ENCODE measurements at places on chromosomes 7 and 10.

DNA sequence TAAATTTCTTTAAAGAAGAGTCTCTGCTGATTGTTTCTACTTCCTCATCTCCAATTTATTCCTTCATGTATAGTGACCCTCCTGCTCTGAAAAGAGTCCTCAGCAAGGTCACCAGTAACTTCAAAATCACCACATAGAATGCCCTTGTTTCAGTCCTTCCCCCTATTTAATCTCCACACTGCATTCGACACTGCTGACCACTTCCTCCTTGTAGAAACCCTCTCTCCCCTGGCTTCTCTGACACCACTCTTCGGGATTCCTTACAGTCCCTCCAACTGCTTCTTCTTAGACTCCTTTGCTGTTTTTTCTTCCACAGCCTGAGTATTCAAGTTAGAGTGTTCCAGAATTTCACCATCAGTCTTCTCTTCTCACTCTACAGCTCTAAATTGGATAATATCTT, 89.5 kb downstream of the VPS41 start:
- no peak for DNase-seq

DNA sequence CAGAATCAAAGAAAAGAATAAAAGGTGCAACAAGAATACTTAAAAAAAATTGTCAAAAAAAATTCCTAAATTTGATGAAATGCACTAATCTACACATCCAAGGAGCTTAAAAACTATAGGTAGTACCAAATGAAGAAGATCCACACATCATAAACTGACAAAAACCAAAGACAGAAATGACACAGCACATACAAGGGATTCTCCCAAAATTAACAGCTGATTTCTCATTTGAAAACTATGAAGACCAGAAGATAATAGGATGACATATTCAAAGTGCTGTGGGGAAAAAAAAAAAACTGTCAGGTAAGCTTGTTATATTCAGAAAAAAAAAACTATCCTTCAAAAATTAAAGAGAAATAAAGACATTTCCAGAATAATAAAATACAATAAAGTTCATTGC, 618.2 kb downstream of the TNS3 start:
- no peak for DNase-seq

- no peak for DNase-seq
These were observed 41.1 kb upstream of the FAM133B start for GRCh38 chr7:92631067-92631849.

GRCh38 chr10:123157210-123157609, 3.0 kb downstream of the BUB3 start:
- no peak for DNase-seq

GRCh38 chr10:6619660-6620059, 39.6 kb upstream of the PRKCQ start:
- DNase-seq, result no peak

- DNase-seq, result no peak
These were observed 15.6 kb upstream of the SH3PXD2A start for GRCh38 chr10:103871006-103871405.

GRCh38 chr7:111384065-111384891, 178.0 kb downstream of the IMMP2L start:
- DNase-seq, result no peak

DNA sequence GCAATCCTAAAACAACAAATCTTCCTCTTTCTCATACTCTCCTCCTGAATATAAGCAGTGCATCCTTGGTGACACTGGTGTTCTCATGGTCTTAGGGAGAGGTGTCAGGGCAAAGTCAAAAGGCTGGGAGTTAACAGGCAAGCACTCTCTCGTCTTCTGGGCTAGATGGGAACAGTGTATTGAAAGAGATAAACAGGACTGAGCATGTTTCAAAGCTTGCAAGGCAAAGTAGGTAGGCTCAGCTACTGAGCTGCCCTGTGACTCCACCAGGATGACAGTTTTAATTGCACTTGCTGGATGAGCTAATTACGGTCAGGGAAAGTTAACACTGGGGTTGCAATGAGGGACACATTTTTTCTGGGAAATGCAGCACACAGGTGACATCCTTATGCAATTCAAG, 554.9 kb upstream of the NRP1 start:
- no peak for DNase-seq

- no peak for DNase-seq
These were observed 54.0 kb downstream of the SHOC2 start for GRCh38 chr10:110973400-110973799.

DNA sequence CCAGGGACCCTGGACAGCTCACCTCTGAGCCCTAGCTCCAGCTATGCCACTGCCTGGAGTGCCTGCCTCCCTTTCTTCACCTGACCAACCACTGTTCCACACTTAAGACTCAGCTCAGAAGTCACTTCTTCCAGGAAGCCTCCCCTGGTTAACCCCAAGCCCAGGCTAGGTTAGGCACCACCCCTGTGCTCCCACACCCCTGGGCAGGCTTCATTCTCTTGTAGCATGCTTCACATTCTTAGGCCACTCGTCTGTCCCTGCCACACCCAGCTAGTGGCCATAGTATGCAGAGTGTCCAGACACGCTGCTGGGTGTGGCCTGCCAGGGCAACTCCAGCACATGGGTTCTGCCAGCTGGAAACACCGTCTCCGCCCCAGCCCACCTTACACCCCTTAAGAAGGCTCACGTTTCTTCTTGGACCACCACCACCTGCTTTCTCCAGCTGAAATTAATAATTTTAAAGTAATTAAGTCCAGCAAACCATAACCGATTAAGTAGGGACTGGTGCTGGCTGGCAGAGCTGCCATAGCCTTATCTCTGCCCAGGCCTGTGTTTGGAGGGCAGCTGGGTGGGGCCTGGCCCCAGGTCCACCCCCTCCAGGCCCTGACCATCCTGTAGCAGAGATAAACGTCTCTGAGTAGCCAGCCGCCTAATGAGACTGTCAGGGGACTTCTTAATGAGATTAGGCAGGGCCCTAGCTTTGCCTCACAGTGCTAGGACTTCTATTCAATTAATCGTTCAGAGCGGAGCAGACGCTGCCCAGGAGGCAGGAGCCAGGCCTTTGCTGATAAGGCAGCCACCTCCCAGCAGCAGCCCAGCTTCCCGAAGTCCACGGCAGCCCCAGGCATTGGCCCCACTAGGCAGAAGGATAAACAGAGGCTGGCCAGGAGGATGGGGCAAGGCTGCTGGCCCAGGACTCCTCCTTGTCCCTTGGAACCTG, 20.5 kb downstream of the GRID1 start:
- DNase-seq, result no peak

DNA sequence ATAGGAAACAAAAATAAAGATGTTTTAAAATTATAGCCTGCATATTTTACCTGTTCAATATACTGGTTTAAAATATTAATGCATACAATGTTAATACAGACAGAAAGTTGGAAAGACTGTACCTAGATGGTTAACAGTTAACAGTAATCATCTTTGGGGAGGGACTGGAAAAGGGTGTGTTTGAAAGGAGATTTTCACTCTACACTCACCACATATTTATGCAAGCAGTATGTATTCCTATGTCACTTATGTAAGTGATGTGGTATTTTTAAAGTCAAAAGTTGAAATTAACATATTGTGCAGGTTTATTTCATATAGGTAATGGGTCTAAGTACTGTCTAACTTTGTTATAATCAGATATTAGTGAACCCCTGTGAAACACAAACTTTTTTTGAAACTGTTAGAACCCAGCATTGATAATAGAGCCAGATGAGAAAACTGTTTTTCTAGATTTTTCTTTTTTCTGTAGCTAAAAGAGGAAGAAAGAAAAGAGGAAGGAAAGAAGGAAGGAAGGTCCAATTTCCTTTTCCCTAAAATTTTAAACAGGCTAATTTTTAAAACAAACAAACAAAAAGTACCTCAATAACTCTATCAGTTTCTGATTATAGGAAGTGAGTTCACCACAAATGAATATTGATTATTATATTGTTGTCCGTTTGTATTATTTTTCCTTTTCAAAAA, 9.0 kb upstream of the STARD3NL start:
- DNase-seq, result no peak

GRCh38 chr7:8751557-8752231, 318.3 kb downstream of the NXPH1 start:
- DNase-seq, result no peak

DNA sequence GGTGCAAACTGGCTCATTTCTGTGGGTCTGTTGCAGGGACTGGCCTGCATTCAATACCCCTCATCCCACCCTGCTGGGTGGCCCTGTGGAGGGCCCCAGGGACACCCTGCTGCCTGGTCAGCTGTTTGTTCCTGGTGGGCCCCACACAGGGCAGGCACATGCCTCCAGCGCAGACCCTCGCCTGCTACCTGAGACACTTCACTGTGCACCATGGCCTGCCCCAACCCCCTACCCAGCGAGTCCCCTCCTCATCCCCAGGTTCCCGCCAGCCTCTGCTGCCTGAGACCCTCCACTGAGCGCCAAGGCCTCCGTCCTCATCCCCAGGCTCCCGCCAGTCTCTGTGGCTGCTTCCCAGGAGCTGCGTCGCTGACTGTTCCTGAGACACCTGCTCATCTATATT, 16.8 kb downstream of the GPR146 start:
- no peak for DNase-seq
